ENCODE measurements at places on chromosomes 12 and 14.

DNA sequence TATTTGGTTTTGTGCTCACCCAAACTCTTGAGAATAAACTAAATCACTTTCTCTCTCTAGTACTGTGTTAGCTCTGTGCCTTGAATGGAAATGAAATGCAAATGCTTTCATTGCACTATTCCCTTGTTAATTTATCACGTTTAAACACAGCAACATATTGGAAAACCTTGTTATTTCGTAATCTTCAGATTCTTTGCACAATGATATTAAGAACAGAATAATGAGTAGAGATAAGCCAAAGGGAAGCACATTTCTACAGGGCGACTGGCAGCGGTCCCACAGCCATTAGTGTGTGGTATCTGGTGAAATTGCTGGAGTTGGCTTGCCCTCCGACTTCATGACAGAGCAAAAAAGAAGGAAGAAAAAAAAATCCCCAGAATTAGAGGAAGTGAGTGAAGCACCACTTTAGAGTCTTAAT lies 166.1 kb upstream of the E2F7 start:
- peak; percentile 72 for DNase-seq

DNA sequence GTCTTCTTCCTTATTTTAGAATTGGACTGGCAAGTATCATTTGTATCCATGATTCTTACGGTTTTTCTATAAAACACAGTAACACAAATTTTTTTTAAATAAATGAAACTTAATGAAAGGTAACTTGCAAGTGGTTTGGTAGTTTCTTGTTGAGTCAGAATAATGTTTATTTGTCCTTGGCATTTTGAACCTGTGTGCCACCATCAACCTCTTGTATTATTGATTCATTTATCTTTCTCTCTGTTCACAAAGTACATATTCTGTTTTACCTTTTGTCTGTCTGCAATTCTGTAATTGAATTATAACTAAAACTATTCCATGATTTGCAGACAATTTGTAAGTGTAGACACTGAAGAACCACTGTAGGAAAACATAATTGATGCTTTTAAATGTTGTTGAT lies 54.7 kb downstream of the MIPOL1 start:
- no peak for DNase-seq

DNA sequence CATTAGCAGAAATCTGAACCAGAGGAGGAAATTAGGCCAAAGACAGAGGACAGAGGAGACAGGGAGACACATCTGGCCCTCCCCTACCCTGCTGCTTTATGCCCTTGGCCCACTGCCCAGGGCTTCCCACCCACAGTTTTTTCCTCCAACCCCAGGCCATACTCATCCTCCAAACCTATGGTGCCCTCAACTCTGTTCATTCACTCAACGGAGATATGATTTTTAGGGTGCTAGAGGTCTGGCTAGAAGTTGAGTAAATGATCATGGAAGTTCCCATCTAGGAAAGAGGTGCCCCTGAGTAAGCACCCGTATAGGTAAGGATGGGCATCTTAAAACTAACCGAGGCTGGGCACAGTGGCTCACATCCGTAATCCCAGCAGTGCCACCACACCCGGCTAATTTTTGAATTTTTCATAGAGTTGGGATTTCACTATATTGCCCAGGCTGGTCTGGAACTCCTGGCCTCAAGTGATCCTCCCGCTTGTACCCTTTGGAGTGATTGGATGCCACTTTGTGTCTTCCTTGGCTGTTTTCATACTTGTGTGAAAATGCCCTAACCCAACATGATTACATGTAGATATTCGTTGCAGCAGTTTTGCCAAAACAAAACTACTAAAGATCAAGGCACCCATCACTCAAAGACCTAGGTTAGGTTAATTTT lies 4.4 kb downstream of the KRT18 start:
- DNase-seq: no peak

- DNase-seq: no peak
Measured at GRCh38 chr14:75469164-75469563, 41.3 kb downstream of the JDP2 start.

- DNase-seq: no peak
Measured at GRCh38 chr12:4221258-4221620, 52.3 kb upstream of the CCND2 start.

GRCh38 chr14:24368562-24369252 lies 723 bp downstream of the NFATC4 start:
- DNase-seq: peak; percentile 78

DNA sequence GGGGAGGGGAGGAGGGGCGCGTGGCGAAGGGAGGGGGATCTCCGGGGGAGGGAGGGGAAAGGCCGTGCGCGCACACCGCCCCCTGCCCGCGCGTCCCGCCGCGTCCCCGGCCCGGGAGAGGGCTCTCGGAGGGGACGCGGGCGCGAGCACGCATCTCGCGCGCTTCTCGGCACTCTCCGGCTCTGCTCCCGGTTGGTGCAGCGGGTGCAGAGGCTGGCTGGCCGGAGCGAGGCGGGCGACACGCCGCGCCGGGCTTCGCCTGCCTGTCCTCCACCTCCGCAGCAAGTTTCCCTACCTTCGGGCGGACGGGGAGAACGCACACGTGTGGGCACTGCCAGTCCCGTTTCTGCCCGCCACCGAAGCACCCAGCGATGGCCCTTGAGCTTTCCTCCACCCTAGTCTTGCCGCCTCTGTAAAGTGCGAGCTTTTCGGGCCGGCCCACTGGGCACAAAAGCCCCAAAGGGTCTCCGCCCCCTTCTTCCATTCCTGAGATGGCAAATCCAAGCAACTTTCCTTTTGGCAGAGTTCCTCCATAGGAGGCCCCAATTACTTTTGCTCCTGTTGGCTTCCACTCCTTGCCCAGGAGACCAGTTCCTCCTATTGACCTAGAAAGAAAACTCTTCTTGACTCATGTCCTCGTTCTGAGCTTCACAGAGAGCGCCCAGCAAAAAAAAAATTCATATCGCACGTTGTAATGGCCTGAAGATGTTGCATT lies 363 bp upstream of the CSAD start:
- peak; percentile 76 for DNase-seq

DNA sequence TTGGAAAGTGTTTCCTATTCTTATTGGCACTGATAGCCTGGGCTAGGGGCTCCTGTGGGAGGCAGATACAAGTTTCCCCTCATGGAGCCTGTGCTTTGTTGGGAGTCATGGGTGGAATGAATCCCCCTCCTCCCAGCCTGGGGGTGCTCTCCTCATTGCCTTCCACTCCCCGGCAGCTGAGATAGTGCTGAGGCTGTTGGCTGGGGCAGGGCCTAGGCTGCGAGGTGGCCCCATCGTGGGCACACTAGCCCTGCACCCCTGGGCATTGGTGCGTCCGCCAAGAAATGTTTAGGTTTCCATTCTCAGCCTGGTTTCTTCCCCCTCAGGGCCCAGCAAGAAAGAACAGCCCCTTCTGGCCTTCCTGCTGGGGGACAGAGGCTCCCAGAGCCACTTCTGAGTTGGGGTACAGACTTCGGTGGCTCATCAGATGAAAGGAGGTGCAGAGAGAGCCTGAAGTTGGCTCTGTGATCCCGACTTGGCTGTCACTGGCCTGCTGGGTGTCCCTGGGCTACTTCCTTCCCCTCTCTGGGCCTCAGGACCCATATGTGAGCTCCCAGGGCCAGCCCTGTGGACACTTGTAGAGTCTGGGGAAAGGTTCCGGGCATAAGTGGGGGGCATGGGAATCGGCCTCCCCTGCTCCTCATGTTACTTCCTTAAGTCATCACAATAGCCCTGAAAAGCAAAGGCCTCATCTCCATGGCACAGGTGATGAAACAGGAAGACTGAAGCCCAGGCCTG lies 2.7 kb upstream of the ARL6IP4 start:
- DNase-seq: no peak

GRCh38 chr14:62179367-62180018 lies 417.3 kb downstream of the SNAPC1 start:
- peak; percentile 58 for DNase-seq

- DNase-seq: peak; percentile 5
Measured at GRCh38 chr12:50690925-50691324, 73.0 kb upstream of the ATF1 start.

DNA sequence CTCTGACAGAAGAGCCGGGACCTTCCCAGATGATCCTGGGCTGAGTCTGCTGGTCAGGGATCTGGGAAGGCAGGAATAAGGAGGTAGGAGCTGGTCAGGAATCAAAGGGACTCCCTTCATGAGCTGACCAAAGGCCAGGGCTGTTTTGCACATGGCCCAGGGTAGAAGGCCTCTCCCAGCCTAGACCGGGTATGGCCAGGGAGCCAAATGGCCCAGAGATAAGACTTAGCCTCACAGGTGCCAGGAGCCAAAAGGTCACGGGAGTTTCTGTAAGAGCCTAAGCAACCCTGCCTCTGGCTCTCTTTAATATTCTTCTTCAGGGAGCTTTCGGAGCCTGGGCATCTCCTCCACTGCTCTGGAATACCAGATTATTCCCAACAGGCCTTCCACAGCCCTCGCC lies 191.3 kb upstream of the PWP1 start:
- no peak for DNase-seq

DNA sequence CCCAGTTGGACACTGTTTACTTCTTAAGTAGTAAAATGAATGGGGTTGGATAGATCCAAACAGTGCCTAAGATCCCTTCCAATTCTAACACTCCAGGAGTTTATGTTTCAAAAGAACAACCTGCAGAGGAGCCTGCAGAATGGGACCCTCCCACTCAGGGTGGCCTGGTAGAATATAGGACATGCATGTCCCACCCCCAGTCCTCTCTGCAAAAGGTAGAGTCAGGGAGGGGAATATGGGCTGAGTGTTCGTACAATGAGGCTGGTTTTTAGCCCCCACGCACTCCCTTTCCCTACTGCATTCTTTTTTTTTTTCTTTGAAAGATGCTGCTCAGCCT lies 11.8 kb upstream of the NYNRIN start:
- no peak for DNase-seq

DNA sequence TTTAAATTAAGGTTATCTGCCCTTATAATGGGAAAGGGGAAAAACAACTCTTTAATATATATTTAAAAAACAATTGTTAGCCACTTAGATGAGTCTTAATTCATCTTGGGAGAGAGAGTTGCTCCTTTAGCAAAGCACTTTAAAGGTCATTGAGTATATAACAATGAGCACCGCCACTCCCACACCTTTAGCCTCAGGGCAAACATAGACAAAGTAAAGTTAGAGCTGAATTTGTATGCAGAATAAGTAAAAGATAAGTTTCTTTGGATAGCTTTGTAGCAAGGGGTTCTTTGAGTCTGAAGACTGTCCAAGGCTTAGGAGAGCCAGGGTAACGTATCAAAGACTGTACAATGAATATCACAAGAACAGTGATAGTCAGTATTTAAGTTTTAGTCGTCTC lies 728.8 kb upstream of the LMO3 start:
- no peak for DNase-seq

DNA sequence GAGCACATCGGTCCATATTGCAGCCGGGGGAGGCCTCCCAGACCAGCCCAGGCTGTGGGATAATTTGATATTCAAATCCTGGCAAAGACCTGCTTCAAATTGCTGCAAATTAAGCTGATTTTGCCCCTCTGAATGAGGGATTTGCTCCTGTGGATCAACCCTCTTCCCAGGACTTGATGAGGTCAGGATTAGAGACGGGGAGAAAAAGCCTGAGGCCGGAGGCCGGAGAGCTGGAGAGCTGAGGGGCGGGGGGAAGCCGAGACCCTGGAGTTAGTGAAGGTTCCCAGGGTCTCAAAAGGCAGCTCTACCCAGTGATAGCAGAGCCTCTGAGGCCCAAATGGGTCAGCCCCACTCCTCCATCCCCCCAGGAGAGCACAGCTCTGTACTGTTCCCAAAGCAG lies 17.5 kb upstream of the VSX2 start:
- DNase-seq: no peak

GRCh38 chr12:68375756-68376695 lies 43.9 kb upstream of the MDM1 start:
- no peak for DNase-seq

DNA sequence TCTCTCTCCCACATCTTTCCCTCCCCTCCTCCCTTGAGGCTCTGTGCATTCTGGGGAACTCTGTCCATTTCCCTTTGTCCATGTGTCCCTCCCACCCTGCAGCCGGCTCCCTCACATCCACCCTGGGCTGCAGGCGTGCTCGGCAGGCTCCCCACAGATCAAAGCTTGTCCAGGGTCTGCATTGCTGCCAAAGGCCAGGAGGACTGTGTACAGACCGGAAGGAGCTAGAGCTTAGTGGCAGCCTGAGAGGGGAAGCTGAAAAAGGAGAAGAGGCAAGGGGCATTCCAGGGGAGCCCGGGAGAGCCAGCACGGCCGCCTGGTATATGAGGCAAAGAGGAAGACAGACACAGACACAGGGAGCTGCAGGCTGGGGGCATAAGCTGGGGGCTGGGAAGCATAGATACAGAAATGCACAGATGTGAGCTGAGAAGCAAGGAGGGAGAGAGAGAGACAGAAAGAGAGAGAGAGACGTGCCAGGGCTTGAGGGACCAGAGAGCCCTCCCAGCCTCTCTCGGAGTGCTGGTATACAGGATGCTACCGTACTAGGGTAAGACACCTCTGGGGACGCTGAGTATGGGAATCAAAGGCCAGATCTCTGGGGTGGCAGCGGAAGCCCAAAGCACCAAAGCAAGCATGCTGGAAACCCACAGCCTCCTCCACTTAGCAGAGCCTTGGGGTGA lies 3.3 kb downstream of the CD4 start:
- DNase-seq: no peak

GRCh38 chr12:6570264-6570887 lies 2.3 kb upstream of the NOP2 start:
- peak; percentile 42 for DNase-seq

- peak; percentile 99 for DNase-seq
Measured at GRCh38 chr12:103930034-103930786, at the start of gene HSP90B1. HSP90B1 (plus strand) TSS chr12:103930410; CDS start chr12:103930516, 106 bp downstream.

GRCh38 chr14:22159957-22160356 lies 429.1 kb downstream of the DAD1 start:
- no peak for DNase-seq

- peak; percentile 73 for DNase-seq
Measured at GRCh38 chr14:51453869-51454268, 197.8 kb upstream of the FRMD6 start.

DNA sequence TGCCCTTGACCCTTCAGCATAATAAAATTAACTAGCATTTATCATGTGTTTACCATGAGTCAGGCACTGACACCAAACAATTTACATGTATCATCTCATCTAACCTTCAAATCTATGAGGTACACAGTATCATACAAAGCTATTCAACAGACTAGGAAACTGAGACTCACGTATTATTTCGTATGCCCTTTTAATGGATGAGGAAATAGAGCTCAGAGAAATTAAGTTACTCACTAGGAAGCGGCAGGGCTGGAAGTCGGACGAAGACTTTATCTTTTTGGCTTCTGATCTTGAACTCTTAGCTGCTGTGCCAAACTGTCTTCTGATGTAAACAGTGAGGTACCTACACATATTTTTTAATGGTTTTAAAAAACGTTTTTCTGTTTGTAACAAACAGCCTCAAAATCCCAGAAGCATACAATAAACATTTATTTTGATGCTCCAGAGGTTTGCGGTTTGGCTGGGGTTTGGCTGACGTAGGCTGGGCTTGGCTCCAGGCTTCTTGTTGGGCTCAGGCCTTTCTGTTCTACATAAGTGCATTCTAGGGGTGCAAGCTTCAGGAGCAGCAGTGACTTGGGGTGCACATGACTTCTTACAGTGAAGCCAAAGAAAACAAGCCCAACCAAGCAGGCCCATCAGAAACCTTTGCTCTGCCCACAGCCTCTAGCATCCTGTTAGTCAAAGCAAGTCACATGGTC lies 184.7 kb downstream of the TBX5 start:
- no peak for DNase-seq

Measured in RPMI7951 (cell line).